Stimulated activated CD8-positive, alpha-beta memory T cell treated with anti-CD3 and anti-CD28 coated beads, Interleukin-4, amount 100 ng/mL, for 24 hours (primary cell): ENCODE measurements at places on chromosomes 3 and 15.

GRCh38 chr15:69997813-69998212, 99.9 kb downstream of the TLE3 start:
- no peak for DNase-seq

DNA sequence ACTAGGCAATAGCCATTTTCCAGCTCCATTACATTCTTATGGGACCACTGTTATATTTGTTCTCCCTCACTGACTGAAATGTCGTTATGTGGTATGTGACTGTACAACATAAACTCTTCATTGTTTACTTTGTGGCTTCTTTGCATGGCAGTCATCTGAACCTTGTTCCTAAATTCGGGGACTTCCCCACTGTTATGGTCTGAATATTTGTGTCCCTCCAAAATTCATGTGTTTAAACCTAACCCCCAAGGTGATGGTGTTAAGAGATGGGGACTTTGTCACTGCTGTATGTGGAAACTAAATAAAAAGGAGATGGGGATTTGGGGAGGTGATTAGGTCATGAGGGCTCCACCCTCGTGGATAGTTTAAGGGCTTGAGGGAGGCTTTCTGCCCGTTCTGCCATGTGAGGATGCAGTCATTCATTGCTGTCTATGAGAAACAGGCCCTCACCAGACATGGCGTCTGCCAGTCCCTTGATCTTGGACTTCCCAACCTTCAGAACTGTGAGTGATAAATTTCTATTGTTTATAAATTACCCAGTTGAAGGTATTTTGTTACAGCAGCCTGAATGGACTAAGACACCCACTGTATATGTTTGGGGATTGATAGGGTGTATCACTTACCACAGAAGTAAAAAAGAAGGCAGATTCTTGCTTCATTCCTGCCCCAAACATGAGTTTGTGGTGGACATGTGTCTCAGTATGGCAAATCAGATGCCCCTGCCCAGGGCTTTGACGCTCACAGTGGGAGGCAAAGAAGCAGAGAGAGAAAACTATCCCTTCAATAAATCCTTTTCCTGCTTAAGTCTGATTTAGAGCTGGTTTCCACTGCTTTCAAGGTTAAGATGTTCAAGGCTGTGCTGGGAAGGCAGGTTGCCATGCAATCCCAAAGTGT, 138.0 kb upstream of the UBE2E1 start:
- no peak for DNase-seq

DNA sequence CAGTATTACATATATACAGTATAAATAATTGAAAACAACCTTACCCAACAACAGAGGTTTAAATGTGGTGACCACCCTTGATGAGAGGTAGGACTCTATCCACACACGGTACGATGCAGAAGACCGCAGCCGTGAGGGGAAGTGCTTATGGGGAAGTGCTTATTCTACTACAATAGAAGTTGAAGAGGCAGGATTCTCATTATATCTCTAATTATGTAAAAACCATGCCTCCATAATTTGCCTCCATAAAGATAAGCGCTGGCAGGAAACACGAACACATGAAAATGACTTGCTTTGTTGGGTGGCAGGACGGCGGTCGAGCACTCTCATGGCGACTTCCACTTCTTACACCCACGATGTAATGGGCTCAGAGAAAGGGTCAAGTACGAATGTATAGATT, 7.2 kb upstream of the MUC13 start:
- no peak for DNase-seq

DNA sequence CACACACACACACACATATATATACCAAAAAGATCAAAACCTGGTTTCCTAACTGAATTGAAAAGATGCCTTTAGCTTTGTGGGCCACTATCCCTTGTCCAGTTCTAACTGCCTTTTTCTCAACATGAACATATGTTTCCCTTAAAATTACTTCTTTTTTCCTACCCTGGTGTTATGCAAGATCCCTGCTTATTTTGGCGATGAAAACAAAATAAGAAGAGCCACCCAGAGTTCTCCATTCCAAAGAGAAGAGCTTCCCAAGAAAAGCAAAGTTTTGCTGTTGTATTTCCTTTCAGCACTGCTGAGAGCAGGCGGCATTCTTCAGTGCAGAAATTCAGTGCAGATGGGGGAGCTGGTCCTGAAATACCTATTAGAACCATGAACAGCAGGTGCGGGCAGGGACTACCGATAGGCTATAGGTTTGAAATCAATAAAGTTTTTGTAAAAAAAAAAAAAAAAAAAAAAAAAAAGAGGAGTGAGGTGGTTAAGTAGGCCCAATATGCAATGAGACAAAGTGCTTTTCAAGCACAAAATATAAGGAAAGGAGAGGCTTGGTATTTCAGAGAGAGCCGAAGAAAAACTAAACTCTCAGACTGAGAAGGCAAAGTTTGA, 238.0 kb downstream of the FOXP1 start:
- no peak for DNase-seq
